NCI-H1105 (cell line): ENCODE measurements at places on chromosomes 1 and 21.

DNA sequence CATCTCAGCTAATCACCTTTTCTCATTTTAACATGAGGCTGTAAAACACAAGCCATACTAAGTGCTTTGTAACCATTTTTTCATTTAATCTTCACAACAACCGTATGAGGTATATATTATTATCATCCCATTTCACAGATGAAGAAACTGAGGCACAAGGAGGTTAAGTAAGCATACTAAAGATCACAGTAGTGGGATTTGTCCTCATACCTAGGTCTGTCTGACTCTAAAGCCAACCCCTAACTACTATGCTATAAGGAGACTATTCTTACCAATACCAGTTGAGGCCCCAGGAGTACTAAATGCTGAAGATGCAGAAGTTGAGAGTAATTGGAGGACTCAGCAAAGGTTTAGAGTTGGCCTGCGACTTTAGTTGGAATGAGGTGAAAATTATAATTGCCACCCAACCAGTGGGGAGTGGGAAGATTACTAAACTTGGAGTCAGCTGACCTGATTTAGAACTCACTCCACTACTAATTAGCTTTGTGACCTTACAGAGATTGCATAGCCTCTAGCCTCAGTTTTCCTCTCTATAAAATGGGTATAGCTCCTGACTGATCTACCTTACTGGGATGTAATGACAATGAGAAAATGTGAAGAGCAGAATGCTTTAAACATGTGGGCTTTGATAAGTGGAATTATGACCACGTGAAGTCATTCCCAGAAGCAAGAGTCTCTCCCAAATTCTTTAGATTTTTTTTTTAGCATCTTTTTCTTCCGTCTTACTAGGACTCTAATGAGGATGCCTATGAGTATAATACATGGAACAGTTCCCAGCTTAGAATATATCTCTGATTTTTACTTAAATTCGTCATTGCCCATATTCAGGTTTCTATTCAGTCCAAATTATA, 85.8 kb upstream of the IPO9 start:
- DNase-seq: no peak

DNA sequence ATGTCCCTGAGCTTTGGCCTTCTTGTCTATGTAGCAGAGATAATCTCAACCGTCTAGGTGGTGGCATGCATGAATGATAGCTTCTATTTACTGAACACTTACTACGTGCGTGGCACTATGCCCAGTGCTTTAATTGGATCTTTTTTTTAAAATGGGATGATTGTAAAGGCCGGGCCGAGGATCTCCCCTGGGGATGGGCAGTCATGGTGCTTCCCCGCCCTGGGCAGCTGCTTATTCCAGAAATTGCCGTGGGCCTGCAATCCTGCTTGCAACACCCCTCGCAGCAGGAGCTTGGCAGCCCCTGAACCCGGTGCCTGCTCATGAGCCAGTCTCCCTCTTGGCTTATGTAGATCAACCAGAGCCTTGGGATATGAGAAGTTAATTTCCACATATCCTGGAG, 360.7 kb downstream of the CAMTA1 start:
- no peak for DNase-seq

DNA sequence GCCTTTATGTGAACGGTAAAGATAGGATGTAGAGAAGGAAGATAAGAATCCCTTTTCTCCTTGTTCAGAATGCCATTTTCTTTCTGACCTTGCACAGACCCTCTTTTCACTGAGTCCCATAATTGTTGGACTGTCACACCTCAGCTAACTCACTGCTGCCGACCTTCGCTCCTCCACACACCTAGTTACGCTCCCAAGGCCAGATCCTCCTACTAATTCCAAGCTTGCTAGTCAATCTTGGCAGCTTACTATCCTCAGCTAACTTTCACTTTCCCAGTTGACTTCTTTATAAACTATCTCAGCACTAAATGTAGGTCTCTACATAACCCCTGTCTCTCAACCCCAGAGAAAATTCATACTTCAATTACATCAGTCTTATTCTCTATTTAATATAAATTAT, 471.8 kb upstream of the PRMT6 start:
- DNase-seq: no peak

DNA sequence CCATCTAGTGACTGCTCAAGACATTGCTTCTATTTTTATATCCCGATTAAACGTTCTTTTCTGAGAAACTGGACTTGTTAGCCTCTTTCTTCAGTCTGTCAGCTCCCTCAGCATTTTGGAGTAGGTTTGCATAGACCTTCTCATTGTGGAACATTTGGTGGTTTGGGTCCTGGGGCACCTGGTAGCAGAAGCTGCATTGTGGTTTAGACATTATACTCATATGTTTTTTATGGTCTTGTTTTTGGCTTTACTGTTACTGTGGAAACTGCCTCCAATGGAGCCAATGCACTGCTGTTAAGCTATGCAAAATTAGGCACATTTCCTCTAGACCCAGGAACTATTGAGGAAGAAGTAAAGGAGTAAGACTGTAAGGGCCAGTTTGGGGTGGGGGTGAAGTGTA, 36.7 kb upstream of the LRRC8B start:
- DNase-seq: no peak

- DNase-seq: no peak
Observed at GRCh38 chr1:62325081-62325480, 5.8 kb upstream of the KANK4 start.
